ENCODE measurements at places on chromosomes 1 and 21.

GRCh38 chr1:239053279-239053678 is 333.1 kb upstream of the CHRM3 start:
- DNase-seq = no peak

DNA sequence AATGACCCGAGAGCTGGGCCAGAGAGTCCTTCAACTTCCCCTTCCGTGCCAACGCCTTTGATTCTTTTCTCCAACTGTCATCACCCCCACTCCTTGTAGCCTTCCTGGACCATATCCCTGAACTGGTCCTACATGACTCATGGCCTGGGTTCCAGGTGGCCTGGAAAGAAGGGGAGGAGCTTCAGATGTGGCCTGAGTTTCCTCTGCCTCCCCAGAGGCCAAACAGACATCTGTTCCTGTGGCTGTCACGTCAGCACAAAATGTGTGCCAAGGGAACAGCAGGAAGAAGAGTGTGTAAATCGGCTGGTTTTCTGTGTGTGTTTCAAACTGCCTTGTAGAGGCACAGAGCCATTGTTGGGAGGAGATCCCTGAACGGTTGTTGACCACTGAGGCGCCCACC is 24.9 kb upstream of the KIRREL1 start:
- no peak for DNase-seq

DNA sequence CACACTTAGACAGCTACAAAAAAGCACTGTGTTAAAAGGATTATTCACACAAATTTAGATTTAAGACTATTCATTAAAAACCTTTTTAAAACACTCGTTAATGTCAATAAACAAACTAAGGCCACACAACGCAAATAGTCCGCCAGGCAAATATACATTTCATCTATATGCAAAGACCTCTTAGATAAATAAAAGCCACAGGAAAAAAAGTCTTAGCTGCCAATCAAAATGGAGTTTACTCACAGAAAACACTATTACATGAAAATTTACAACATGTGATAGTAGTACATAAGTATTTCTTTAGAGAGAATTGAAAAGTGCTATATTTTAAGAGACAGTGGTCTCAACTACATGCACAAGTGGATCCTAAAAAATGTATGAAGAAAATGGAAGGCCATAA is 2.7 kb upstream of the PHTF1 start:
- no peak for DNase-seq

DNA sequence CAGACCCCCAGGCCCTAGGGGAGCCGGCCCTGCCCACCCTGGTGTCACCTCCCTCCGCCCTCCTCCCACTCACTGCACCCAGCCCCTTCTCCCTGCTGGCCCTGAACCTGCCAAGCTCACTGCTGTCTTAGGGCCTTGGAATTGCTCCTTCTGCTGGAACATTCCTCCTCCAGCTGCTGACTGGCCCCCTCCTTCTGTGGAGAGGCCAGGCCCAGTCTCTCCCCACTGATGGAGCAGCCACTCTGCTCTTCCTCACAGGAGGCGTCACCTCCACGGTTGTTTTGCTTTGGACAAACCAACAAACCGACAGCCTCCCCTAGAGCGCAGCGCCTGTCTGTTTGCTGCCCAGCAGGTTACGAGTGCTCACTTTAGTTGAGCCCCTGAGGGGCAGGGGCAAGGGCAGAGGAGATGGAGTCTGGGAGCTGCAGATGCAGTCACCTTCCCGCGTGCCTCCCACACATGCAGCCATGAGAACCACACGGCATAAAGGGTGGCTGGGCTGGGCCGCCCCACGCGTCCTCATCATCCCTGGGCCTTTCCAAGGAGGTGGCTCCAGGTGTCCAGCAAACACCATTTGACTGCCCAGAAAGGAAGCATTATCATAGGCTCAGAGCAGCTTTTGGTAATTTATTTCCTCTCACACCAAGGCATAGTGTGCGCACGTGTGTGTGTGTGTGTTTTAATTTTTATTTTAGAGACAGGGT is 9.4 kb downstream of the OXCT2 start:
- DNase-seq = no peak

DNA sequence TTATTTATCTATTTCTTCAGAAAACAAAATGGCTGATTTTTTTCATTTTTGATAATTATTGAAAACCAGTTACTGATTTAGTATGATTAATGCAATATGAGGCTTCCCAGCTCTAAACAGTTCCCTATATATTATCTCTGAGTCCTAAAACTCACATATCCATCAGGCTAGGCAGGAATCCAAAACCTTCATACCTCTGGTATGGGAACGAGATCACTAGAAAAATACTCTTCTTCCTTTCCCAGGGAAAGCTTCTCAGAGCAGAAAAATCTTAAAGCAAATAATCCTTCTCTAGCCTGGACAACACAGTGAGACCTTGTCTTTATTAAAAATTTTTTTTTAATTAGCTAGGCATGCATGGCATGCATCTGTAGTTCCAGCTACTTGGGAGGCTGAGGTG is 42.5 kb downstream of the KDM5B start:
- no peak for DNase-seq

DNA sequence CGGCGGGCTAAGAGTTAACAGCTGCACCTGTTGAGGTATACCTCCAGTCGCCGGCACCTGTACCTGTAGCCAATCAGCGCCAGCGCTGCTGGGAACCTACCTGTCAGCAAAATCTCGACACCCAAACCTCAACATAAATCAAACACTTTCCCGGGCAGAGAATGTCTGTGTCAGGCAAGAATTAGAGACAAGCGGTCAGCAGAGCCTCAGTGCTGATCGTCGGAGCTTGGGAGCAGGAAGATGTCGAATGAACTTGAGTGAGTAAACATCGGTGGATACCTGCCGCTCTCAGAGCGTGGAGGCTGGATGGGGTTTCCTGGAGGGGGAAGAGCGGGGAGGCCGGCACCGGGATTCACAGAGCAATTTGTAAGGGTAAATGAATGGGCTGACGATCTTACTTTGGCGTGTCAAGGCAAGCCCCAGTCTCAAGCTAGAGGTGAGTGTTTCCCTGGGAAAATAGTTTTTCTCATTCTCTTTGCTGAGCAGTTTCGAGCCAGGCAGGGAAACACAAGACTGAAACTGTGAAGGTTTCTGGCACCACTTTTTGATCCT is at the start of gene GRHL3:
GRHL3 (plus strand) TSS at position 46 of the 552 bp plus-strand sequence; CDS start at position 241, 195 bp downstream.
- DNase-seq = no peak

DNA sequence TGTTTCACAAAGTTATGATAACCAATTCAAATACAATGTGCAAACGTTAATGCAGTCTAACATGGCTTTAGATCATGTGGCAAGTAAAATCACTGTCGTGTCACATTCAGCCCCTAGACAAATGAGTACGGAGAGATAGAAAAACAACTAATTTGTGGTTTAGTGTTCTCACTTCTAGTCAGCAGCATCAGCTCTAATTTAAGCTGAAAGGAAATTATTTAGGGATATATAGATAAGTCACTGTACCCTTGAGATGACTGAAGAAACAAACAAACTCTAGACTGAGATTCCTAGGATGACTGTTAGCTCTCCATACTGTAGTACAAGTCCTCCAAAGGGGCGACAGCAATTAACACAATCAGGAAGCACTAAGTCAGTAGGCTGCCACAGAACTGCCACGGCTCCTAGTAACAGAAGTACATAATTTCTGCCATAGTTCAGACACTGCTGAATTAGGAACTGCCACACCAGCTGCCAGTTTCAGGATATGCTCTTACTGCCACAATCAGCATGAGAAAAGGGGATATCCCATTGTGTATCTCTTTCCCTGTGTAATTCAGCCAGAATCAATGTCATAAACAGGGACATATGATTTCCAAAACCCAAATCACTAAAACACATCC is 150.4 kb upstream of the NEGR1 start:
- no peak for DNase-seq

- no peak for DNase-seq
These were observed 49.9 kb downstream of the DMRTB1 start for GRCh38 chr1:53508991-53509666.

GRCh38 chr1:117096951-117097408 is 24.6 kb downstream of the TRIM45 start:
- no peak for DNase-seq

- no peak for DNase-seq
These were observed 1.4 kb downstream of the B3GALNT2 start for GRCh38 chr1:235502601-235503402.

- no peak for DNase-seq
These were observed 14.9 kb upstream of the IER5 start for GRCh38 chr1:181073638-181074037.

DNA sequence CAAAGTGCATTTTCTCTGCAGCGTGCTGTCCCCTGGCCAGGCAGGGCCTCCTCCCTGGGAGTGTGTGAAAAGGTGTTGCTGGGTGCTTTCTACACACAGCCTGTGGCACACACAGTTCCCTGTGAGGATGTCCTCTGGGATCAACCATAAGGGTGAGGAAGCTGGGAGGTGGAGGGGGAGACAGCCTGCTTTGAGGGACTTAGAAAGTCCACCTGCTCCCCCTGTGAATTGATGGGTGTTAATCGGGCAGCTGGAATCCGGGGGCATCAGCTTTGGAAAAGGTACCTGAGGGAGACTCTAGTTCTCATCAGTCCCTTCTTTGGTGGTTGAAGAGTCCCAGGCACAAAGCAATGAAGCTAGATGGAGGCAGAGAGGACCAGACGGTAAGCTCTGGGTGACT is 35.8 kb downstream of the LHX4 start:
- DNase-seq = no peak

DNA sequence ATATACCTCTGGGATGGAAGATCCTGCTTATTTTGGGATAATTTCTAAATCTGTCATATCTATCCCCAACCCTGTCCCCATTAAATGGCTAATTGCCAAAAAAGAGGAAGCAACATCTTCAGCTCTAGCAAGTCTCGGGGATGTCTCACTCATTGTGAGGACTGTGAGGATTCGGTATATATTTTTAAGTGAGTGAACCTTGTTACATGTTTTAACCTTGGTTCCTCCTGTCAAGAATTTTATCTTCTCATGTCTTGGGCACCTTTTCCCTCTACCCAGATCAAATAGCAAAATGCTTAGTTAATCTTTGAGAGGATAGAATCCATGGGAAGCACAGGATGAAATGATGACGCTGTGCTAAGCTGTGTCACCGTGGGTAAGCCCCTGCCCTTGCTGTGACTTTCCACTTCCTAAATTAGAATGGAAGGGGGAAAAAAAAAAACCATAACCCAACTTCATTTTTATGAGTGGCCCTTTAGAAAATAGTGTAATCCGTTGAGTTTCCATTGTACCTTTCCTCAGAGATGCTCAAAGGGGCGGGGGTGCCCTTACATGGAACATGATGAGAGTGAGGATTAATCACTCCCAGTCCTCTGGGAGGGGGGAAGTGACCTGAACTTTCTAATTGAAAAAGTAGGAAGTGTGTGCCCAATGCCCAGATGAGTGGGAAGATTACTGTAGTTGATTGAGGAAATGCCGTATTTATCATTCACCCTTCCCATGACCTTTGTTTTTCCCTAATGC is 7.6 kb downstream of the ATP1A1 start:
- DNase-seq = no peak

DNA sequence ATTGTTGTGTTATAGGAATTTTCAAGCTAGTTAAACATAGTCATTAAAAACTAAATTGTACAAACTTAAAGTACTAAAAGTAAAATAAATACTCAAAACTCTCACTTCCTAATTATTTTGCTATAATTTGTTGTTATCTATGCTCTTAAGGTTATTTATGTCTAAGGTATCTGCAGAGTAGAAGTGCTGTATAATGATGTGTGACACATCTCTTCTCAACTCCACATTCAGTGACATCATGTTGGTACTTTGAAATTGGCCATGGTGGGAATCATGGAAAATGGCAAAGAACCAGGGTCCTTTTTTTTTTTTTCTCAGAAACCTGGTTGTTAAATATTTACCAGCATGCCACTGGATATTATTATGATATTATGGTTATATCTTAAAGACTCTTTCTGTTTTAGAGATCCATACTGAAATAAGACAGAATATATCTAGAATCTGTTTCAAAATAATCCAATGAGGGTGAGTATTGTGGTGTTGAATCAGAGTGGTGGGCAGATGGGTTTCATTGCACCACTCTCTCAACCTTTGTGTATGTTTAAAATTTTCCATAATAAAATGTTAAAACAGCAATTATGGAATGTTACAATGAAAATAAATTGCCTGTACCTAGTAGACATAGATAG is 22.4 kb downstream of the LRRC8B start:
- no peak for DNase-seq

DNA sequence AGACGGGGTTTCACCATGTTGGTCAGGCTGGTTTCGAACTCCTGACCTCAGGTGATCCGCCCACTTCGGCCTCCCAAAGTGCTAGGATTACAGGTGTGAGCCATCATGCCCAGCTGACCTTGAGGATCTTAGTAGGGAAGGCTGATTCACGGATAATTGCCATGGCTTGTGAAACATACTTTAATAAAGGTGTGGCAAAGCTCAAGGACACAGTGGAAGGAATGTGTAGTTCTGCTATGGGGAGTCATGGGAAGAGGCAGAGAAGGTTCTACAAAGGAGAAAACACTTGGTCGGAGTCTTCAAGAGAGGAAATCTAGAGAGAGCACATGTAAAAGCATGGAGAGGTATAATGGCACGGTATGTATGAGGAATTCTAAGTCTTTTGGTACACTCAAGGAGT is 12.7 kb upstream of the PTCH2 start:
- DNase-seq = no peak

- no peak for DNase-seq
These were observed 33.2 kb downstream of the CCSAP start for GRCh38 chr1:229309684-229310083.

- no peak for DNase-seq
These were observed 38.3 kb upstream of the PRSS38 start for GRCh38 chr1:227777156-227777555.

DNA sequence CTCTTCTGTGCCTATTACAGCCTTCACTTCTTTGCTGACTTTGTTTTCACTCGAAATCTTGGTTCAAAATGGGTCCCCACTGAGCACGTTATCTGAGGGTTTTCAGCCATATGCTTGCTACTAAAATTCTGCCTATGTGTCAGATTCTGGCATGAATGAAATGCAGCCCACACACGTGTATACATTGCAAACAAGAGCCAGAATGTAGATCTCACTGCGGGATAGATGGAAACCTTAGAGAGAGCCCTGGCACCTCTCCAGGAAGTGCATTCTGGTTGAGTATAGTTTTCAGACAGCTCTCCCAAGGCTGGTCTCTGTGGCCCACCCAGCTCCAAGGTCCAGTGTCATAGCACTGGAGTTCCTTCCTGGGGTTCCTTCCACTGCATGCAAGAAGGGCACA is 234.7 kb upstream of the GJB5 start:
- no peak for DNase-seq

- DNase-seq = no peak
These were observed 1020.2 kb downstream of the TTLL7 start for GRCh38 chr1:82978461-82979324.

DNA sequence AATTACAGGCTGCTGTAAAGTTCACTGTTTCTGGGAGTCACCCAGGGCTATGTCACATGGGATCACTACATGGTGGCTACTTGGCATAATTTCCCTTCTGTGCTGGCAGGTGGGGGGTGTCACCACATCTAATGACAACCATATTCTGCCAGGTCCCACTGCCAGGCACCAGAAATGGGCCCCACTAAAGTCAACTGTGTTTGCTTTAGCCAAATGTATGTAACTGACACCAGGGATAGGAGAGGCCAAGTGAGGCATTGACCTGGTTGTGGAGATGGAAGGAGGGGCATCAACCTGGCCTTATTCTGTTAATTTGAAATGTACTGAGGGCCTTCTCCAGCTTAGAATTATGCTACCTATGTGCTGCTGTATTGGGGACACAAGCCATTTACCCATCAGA is 370.6 kb upstream of the PROX1 start:
- no peak for DNase-seq
